WTC11 (cell line): ENCODE measurements at places on chromosomes 4 and X.
A peak's percentile ranks its signal among the peaks of the same experiment; 100 is the strongest.

- DNase-seq: peak; percentile 3
Measured at GRCh38 chr4:2829933-2830451, 13.7 kb upstream of the ADD1 start.

DNA sequence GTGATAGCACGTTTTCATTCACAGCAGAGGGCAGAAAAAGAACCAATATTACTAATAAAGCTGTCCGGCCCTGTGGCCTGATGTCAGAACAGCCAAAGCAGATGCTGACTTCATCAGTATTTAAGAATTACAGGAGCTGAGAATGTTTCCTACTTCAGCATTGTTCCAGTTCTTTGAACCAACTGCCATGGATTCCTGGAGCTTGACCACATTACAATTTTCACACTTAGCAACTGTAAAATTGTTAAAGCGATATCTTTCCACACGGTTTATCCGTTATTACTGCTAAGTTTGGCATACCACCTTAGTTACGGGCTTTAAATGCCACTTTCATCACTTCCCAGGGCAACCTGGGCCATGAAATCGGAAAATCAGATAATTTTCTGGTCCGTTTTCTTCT lies 118.2 kb downstream of the EPHA5 start:
- no peak for DNase-seq

- DNase-seq: no peak
Measured at GRCh38 chr4:108529984-108530905, 90.1 kb upstream of the RPL34 start.

DNA sequence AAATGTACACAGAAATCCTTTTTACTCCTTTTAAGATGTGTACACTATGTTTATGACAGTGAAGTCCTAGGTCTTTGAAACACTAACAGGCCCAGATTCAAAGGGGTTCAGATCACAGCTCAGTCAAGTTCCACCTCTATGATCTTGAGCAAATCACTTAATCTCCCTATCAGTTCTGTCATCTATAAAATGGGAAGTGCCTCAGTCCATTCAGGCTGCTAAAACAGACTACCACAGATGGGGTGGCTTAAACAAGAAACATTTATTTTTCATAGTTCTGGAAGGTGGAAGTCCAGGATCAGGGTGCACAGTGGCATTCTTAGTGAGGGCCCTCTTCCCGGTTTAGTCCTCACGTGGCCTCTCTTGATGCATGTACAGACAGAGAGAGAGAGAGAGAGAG lies 117.1 kb downstream of the CORIN start:
- no peak for DNase-seq
